ENCODE measurements at places on chromosomes 12 and 14.

DNA sequence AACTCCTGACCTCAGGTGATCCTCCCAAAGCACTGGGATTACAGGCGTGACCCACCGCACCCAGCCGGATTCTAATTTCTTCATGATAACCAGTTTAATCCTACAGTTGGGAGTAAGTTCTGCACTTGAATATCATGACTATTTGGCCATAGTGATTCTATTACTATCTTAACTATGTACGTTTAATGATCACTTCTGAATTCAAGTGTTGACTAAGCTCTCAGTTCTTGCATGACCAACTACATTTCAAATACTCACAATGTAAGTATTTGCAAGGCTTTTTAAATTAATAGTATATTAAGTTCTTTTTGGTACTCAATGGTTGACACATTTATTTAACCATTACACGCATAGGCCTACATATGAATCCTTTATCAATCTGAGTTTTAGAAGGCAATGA, 17.4 kb upstream of the VPS33A start:
- no peak for DNase-seq

GRCh38 chr12:13380297-13380696, 183.8 kb downstream of the EMP1 start:
- no peak for DNase-seq

DNA sequence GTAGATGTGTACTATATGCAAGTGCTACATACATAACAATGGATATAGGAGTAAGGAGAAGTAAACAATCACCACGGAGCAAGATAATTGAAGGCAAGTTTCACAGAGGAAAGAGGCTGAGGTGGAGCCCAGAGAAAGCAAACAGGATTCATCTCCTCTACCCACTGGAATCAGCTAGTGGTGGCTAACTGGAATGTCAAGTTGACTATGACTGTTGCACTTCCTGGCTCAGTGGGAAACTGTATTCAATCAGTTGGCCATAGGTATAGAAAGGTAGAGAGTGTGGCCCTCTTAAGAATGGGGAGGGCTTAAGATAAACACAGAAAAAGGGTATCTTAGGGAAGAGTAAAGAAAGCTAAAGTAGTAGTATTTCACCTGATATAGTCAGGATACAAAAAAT, 62.4 kb downstream of the MAP4K5 start:
- no peak for DNase-seq

GRCh38 chr14:64510825-64511671, 6.5 kb downstream of the ZBTB1 start:
- peak; percentile 37 for DNase-seq

DNA sequence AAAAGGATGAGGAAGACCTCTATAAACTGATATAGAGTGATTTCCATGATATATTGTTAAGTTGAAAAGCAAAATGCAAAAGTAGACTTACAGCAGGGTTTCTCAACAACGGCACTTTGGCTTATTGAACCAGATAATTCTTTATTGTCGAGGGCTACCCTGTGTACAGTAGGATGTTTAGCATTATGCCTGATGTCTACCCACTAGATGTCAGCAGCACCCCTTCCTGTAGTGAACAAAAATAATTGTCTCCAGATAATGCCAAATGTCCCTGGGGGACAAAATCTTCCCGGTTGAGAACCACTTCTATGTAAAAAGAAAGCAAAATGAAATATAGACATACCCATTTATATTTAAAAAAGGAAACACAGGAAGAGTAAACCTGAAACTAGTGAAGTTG, 32.4 kb downstream of the ABCD2 start:
- no peak for DNase-seq

GRCh38 chr12:6092784-6093722, 31.4 kb downstream of the VWF start:
- DNase-seq = no peak

DNA sequence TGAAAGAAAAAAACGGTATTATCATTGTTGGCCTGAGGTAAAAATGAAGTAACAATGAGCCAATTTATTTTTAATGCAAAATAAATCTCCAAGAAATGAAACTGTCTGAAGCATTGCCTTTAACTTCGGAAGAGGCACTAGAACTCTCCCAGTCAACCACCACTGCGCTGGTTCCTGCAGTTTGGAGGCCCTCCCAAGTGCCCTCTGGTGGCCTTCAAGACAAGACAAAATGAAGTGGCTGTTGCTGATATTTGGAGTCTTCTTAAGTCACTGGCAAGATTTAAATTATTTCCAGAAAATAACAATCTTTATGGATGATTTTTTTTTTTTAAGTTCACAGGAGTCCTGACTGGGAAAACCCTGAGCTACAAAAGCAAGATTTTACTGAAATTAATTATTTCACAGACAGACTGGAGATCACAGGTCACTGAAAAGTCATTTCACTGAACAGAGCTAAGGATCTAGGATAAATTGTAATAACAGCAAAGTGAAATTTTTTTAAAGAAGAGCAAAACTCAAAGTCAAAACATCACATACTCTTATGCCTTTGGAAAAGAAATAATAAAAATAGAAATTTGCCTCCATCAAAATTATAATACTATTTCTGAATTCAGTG, 58.2 kb downstream of the DICER1 start:
- DNase-seq = no peak

DNA sequence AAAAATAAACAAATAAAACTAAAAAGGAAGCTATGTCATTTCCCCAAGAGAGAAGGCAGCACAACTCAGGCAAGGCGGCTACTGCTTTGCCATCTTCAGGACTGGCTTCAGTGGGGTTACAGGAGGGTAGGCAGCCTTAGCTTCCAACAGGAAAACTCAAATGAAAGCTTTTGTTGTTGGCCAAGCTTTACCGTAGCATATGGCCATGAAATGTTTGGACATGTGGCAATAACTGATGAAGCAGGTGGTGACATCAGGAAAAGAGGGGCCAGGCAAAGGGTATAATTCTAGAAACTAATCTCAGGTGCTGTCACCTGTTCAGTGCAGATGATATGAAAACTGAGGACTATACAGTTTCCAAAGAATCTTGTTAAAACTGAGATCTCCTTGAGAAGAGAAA, 22.8 kb upstream of the NPFF start:
- no peak for DNase-seq

- no peak for DNase-seq
Measured at GRCh38 chr14:94659901-94660300, 47.7 kb downstream of the SERPINA3 start.
